ENCODE measurements at places on chromosomes 3 and 15.

DNA sequence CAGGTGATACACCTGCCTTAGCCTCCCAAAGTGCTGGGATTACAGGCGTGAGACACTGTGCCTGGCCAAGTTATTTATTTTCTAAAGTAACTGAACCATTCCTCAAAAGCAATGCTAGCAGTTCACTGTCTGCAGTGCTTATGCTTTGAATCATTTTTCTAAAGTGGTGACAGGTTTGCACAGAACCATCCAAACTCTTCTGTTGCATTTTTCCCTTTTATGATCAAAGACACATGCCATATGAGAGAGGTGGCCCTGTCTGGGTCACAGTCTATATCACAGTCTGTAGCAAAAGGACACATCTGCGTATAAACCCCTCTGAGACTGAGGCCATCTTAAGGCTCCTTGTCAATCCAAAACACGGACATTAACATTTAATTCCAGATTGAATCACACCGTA, 17.2 kb downstream of the CDCP1 start:
- DNase-seq = no peak

- DNase-seq = no peak
These were observed 102.5 kb downstream of the ECT2 start for GRCh38 chr3:172853005-172853404.

GRCh38 chr3:60514866-60515265, 736.4 kb downstream of the FHIT start:
- no peak for DNase-seq

DNA sequence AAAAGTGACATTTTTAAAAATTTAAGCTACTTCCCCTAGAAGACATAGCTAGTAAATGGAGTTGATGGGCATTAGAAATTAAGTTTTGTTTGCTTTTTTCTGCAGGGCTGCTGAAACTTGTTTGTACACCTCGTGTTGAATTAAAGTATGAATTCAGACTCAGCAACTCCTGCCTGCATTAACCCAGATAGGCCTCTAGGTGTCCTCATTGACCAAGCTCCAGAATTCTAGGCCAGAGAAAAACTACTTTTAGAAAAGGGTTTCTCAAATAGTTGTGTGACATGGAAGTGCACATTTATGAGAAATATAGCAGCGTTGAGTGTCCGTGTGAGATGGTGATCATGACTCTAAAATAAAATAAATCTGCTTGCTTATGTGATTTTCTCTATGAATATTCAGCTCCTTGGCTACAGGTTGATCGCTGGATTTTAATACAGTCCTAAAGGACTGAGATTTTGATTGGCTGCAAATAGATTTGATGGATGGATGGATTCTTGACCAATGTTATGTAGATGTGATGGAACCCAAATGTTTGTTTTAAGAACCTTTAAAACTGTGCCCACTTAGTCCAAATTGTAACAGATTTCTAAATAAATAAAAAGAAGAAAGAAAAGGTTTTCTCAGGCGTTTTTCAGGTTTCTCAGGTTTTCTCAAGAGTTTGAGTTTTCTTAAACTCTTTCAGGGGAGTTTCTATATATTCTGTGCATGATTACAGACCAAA, 39.4 kb upstream of the LMOD3 start:
- DNase-seq = peak; percentile 53

DNA sequence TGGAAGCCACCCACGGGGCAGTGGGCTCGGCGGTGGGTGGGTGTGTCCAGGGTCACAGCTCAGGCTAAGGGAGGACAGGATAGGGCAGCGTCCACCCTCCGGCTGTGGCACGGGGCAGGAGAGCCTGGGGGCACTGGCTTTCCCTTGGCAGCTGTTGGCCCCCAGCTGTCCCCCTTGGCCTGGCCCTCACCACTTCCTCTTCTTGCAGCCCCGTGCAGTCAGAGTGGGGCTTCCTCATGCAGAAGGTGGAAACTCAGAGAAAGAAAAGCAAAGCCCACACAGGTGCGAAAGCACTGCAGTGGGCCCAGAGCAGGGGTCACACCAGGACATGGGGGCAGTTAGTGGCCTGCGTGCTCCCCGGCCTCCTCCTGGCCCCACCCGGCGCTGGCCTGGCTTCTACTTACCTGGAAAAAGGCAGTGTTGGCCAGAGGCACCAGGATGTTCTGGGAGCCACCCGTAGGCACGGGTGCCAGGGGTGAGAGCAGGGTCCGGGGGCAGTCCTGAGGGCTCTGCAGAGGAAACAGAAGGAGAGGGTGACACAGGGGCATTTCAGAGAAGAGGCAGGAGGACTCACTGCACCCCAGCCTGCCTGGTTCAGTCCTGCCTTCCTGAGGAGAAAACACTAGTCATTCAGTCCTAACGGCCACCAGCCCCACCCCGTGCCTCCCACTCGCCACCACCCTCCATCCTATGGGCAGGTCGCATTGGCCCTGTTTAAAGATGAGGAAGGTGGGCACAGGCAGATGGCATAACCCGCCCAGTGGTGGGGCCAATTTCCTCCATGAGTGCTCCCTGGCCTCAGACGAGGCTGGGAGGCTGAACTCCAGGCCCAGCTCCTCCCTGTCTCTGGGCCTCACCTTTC, 28.3 kb downstream of the PLXND1 start:
- no peak for DNase-seq

GRCh38 chr3:196193736-196194541, 17.3 kb downstream of the ZDHHC19 start:
- DNase-seq = no peak

DNA sequence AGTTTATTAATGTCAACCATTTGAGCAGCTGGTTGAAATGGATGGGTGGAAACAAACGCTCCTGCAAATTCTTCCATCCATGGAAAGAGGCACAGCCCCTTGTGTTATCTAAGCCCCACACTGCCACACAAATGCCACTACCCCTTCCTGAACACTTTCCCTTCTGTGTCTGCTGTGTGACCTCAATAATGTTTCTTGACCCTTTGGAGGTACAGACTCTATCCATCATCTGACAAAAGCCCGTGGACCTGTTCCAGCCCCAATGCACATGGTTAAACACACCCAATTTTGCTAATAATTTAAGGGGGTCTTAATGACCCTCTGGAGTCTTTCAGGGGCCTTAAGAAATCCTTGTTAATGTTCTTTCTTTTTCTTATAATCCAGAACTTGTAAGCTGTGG, 482.2 kb upstream of the CFAP20DC start:
- no peak for DNase-seq

GRCh38 chr3:17432236-17432635, 310.2 kb downstream of the TBC1D5 start:
- DNase-seq = peak; percentile 16

- DNase-seq = no peak
These were observed 31.3 kb downstream of the TNIK start for GRCh38 chr3:171428892-171429291.

DNA sequence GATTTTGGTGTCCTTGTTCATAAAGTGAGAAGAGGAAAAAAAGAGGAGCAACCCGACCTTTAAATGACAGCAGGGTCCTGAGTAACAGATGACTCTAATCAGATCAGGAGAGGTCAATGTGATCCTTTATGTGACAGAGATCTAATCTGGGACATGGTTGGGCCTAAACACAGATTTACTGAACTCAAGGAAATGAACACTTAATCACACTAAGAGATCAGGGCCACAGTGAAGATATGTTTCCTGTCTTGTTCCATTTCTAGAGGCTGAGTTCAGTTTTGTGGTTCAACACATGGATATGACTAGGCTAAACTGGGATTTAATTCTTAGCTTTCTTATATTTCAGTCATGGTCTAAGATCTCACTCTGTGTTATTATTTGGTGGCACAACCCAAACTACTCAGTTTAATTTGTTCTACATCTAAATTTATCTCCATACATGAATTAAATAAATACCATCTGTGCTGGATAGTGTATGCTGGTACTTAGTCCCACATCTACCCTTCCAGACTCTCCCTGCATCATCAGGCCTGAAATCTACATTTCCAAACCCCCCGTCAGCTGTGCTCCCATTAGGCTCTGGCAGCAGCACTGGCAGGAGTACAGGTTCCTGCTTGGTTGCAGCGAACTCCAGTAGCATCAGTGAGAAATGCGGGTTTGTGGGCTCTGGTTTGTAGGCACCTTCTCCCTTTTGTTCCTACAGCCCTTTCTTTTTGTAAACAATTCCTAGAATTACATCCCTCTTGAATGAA, 22.6 kb downstream of the SFMBT1 start:
- no peak for DNase-seq

DNA sequence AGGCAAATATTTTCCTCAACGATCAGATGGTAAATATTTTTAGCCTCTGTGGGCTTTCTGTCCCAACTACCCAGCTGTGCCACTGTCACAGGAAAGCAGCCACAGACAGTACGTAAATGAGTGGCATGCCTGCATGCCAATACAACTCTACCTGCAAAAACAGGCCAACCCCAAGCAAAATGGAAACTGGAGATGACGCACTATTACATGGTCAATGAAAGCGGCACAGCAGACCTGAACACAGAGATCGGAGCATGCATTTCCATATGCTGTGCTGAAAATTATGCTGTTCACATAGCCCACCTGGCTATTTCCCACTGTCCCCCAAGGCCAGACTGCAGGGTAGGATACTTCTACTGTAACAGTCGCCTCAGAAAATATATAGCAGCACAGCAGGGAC, 57.8 kb downstream of the HERC2 start:
- no peak for DNase-seq

DNA sequence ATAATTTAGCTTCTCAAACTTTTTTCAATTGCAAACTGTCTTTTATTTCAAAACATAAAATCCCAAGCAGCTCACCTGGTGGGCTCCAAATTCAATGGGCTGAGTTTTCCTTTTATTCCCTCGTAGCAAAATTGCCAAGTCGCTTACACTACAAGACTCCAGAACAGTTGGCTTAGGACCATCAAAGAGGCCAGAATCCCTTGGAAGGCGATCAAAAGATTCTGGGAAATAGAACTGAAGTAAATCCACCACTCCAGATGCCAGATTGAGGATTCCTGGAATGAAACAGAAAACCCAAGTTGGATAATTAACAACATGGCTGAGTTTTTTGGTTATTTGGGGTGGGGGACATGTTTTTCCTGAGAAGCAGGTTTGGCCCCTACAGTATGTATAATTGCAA, 87.7 kb upstream of the DCLK3 start:
- no peak for DNase-seq

DNA sequence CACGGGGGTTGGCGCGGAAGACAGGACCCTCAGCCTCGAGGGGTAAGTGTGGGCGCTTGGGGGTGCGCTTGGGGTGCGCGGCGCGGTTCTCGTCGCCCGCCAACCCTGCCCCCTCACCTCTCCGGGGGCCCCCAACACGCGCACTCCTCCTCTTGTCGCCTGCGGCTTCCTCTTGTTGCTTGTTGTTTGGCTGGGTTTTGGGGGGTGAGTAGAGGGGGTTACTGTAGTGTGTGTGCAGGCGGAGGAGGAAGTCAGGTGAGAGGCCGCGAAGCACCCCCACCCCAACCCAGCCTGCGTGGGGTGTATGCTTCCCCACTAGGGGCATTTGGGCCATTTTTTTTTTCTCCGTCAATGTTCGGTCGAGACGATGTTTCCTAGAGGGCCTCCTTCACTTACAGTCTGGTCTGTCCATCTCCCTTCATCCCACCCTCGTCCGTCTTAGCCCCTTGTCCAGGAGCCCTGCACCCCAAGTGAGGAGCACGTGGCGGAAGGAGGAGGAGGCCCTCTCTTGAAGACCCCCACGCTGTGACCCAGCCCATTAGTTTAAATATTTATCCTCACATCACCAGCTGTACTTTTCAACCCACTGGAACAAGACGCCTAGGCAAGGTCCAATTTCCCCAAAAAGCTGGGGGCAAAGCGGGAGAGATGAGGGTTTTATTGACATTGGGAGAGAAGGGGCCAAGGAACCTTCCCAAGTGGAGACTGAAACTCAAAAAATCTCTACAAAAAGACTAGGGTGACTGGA, 20.4 kb upstream of the SATB1 start:
- DNase-seq = no peak

DNA sequence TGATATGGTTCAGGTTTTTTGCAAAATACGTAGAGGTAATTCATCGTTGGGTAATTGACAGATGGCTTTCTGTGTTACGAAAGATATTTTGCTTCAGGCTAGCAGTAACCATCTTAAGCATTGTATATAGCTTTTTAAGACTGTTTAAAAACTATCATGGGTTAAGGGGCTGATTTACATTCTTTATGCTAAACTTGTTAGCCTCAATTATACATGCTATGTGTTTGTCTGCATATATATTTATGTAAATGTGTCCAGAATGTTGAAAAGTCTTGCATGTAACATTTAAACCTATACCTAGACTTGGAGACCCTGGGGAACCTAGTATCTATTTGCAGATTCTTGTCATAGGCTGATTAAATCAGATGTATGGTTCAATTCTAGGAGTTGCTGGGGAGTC, 11.1 kb upstream of the P2RY14 start:
- no peak for DNase-seq

GRCh38 chr15:39508536-39508935, 72.3 kb upstream of the THBS1 start:
- no peak for DNase-seq

DNA sequence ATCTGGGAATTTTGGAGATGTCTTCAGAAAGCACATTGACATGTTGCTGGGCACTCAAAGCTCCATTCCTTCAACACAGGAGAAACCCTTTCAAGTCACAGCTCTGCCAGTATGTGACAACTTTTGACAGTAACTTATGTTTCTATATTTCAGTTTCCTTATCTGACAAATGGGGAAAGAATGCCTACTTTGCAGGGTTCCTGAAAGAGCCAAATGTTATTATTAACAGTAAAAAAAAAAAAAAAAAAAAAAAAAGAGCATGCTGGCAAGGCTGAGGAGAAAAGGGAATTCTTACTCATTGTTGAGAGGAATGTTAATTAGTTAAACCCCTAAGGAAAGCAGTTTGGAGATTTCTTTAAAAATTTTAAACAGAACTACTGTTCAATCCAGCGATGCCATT, 272.5 kb upstream of the TGFBR2 start:
- DNase-seq = peak; percentile 19

- no peak for DNase-seq
These were observed 85.8 kb downstream of the SLC49A4 start for GRCh38 chr3:122880624-122881023.

- DNase-seq = peak; percentile 60
These were observed 728.6 kb downstream of the ROBO1 start for GRCh38 chr3:79039192-79039591.

- DNase-seq = peak; percentile 4
These were observed 8.1 kb upstream of the SRPRB start for GRCh38 chr3:133797396-133798105.

DNA sequence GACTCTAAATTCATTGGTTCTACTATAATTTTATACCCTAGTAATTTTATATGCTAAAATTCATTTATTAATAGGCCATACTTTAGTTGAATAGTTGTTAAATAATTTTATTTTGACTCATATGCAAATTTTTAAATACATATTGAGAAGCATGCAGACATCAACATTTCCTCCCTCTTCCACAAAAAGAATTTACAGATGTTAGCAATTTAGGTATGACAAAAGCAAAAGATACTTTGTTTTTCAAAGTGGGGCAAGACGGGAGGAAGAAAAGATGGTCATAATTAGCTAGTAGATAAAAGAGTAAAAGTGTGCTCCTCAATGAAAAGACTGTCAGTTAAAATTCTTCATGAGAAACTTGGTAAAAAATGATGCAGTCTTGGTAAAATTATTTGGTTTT, 148.9 kb upstream of the TSPAN3 start:
- DNase-seq = no peak

- no peak for DNase-seq
These were observed 222.1 kb upstream of the SOX14 start for GRCh38 chr3:137542049-137542448.

- no peak for DNase-seq
These were observed 89.1 kb downstream of the NEO1 start for GRCh38 chr15:73141216-73141900.

- DNase-seq = no peak
These were observed 12.2 kb downstream of the EIF4E3 start for GRCh38 chr3:71713041-71713440.

- peak; percentile 39 for DNase-seq
These were observed 74.4 kb upstream of the MYO5C start for GRCh38 chr15:52370010-52370409.

- no peak for DNase-seq
These were observed 116.2 kb downstream of the SUCNR1 start for GRCh38 chr3:151989621-151990020.

Measured in IMR-90 (cell line).